ENCODE measurements at places on chromosomes 6 and 20.
A peak's percentile ranks its signal among the peaks of the same experiment; 100 is the strongest.

- DNase-seq: no peak
These were observed 343.5 kb downstream of the RFPL4B start for GRCh38 chr6:112690497-112691202.

GRCh38 chr6:107711412-107712236, 112.5 kb downstream of the SCML4 start:
- no peak for DNase-seq

DNA sequence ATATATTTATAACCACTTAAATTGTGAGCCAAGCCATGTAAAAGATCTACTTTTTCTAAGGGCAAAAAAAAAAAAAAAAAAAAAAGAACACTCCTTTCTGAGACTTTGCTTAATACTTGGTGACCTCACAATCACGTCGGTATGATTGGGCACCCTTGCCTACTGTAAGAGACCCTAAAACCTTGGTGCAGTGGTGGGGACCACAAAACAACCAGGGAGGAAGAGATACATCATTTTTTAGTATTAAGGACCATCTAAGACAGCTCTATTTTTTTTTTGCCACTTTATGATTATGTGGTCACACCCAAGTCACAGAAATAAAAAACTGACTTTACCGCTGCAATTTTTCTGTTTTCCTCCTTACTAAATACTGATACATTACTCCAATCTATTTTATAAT, 22.9 kb downstream of the PRDM1 start:
- no peak for DNase-seq

DNA sequence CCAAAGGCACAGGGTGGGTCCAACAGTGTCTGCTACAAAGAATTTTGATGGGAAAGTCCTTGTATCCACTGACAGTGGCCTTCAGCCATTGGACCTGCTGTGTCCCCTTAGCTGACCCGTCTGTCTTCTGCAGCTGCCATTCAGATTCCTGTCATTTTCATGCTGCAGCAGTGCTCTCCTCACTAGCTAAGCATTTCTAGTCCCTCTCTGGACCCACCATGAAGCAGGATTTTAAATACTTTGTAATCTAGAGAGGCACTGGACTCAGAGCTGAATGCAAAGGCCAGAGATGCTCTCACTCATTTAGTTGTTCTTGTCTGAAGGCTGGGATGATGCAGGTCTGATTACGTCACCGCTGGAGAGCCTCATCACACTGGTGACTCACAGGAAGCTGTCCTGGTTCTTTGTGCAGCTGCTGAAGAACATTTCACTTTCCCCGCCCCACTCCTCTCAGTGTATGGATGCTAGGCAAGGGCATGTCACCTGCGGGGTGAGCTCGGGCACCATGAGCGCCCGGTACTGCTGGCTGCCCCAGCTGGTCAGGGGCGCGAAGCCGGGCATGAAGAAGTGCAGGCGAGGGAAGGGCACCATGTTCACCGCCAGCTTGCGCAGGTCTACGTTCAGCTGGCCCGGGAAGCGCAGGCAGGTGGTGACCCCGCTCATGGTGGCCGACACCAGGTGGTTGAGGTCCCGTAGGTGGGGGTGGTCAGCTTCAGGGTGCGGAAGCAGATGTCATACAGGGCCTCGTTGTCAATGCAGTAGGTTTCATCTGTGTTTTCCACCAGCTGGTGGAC, 19.4 kb upstream of the TUBB2A start:
- no peak for DNase-seq

DNA sequence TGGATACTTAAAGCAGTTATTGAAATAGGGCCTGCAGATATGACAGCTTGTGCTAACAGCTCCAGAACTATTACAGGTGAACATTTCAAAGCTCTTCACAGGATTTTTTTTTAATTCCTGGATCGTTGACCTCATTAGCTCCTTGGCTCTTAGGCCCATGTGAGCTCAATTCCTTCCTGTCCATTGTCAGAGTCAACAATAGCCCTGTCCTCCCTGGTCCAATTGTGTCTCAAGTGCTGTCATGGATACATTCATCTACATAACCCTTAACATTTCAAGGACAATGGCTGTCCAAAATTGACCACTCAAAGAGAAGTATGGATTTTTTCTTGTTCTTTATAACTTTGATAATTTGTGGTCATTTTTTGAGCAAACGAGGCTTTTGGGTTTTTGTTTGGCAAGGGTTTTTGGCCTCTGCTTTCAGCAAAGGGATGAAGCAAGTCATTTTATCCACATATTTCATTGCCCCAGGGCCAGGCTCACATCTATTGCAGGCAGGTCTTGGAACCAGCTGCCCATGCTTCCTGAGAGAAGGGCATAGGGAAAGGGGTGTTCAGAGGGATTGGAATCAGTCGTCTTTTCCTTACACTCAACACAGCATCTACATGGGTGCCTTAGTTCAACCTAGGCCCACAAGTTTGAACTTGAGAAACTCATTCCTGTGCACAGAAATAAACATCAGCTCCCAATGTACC, 282.1 kb downstream of the TPBG start:
- DNase-seq: no peak

DNA sequence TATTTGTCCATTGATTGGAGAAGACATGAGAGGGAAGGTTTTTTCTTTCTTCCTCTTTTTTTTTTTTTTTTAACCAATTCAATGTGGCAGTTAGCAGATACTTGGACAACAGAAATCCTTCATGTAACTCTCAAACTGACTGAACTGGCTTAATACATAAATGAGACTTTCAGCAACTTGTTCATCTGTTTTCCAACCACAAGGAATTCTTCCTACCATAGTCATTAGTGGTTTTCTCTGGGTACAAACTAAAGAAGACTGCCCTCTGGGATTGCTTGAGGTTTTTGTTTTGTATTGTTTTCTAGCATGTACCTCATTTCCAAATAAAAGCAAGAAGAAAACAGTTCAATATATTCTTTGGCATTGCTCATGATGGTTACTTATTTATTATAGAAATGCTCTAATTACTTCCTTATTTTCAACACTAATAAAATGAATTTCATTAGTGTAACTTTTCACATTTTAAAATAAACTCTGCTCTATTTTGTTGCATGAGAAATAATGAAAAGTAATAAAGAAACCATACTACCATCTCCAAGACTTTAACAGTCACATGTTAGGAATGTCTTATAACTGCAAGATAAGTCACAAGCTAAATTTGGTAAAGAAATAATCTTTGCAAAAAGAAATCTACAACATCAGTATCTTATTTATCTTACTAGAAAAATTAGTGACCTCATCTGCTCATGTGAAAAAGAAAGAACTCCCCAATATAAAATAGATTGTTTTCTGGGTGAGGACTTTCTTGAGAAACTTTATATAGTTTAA, 52.0 kb downstream of the ME1 start:
- DNase-seq: no peak

- DNase-seq: no peak
These were observed 14.6 kb downstream of the ADGRB3 start for GRCh38 chr6:68649669-68650068.

- DNase-seq: peak; percentile 38
These were observed 303 bp downstream of the MBOAT1 start for GRCh38 chr6:20211941-20212391.

DNA sequence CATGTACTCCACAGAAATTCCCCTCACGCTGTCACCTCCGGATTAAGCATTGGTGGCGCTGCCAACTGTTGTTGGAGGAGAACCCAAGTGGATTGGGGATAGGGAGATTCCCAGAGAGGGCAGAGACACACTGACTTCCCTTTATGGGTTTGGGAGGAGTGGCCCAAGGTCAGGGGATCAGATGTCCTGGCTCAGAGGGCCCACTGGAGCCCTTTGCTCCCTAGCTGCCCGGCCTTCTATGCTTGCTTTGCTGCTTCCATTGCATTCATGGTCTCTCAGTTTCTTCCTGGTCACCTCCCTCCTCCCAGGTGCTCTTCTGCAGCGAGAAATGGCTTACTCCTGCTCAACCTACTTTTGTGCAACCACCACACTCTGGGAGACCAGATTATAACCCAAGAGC, 14.3 kb downstream of the CUL9 start:
- DNase-seq: no peak

DNA sequence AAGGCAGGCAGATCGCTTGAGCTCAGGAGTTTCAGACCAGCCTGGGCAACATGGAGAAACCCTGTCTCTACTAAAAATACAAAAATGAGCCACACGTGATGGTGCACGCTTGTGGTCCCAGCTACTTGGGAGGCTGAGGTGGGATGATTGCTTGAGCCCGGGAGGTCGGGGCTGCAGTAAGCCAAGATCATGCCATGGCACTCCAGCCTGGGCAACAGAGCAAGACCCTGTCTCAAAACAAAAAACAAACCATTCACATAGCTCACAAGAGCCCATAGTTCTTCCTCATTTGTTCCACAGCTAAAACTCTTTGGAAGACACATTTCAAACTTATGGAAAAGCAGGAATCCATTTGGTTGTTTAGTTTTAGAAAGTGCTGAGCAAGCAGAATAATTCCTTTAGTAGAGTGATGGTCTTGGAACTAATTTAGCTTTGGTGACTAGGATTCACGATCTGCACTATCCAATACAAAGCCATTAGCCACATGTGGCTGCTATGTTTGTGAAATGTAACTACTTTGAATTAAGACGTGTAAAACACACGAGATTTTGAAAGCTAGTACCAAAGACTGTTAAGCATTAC, 4.1 kb downstream of the ZNFX1 start:
- DNase-seq: no peak

DNA sequence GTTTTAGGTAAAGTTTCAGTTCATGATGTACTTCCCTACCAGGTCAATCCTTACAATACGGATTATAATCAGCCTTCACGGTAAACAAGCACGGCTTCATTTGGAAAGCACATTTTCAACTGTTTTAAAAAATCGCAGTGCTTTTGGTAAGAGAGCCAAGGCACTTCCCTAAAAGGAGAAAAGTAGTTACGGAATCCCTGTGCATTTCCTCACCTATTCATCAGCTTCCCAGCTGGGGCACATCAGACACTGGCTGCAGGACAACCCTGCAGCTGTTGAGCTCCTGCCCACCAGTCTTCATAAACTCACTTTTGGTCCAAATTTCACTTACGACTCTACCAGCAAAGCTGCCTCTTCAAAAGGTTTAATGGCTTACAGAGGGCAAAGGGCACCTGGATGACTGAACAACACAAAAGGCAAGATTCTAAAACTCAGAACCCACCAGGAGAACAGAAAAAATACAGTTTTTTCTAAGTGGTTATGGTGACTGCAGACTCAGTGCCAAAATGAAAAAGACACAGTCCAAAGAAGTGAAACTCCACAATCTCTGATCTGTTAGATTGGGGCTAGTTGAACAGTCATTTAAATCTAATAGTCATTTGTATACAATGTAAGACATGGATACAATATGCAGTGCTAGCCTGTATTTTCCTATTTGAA, 7.5 kb downstream of the SNX5 start:
- no peak for DNase-seq

GRCh38 chr6:101276066-101276465, 117.4 kb upstream of the GRIK2 start:
- no peak for DNase-seq

DNA sequence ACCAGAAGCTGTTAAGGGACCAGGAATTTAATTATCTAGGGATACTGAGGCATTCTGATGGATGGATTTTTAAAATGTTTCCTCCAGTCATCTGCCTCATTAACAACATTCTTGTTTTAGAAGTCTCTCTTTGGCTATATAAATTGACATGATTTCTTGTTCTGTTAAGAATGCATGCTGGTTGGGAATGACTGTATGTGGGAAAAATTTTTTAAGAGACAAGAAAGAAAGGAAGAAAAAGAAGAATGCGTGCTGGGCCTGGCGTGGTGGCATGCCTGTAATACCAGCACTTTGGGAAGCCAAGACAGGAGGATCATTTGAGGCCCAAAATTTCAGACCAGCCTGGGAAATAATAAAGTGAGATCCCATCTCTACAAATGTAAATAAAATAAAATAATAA, 203.6 kb downstream of the GJA1 start:
- DNase-seq: no peak

GRCh38 chr20:63518351-63518861, 2.2 kb upstream of the PPDPF start:
- DNase-seq: no peak

GRCh38 chr6:130838250-130838860, 11.1 kb downstream of the SMLR1 start:
- DNase-seq: no peak

- DNase-seq: no peak
These were observed 519.1 kb upstream of the EYS start for GRCh38 chr6:66226109-66226508.

DNA sequence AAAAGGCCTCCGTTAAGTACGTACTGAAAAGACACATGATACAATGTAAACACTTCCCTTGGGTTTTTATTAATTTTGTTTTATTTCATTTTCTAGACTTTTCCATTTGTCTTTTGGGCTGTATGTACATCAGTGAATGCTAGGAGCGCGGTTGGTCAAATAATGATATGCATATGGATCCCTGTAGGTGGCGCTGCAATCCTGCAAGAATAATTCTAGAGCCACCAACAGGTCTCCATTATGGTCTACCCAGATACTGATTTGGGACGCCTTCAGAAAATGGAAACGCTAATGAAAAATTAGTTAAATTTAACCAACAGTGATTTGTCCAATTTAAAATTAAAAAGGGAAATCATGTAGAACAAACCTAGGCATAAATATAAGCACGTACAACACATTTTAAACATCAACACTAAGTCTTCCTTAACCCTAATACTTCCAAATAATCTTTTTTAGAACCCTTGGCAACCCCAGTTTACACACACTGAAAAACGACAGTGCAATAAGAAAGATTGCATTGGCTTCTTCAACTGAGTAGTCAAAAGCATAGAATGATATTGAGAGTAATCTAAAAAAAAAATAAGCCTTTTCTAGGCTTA, 433.5 kb downstream of the RFPL4B start:
- peak; percentile 77 for DNase-seq

GRCh38 chr6:169575821-169576220, 126.0 kb downstream of the WDR27 start:
- no peak for DNase-seq

DNA sequence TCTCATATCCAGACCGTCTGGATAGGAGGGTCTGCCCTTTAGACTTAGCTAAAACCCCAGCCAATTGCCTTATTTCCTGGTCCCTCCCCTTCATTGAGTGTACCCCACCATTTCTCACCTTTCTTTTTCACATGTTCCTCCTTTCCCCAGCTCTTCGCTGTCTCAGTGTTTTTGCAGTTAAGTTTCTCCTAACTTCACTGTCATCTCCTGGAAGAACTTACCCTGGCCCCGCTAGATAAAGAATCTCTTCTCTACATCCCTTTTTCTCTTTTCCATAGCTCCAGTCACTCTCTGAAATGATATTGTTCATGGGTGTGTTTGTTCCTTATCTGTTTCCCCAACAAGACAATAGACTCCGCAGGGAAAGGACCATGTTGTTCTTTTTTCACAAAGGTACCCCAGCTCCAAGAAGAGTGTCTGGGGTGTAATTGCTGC, 208.8 kb downstream of the TSHZ2 start:
- DNase-seq: peak; percentile 76

DNA sequence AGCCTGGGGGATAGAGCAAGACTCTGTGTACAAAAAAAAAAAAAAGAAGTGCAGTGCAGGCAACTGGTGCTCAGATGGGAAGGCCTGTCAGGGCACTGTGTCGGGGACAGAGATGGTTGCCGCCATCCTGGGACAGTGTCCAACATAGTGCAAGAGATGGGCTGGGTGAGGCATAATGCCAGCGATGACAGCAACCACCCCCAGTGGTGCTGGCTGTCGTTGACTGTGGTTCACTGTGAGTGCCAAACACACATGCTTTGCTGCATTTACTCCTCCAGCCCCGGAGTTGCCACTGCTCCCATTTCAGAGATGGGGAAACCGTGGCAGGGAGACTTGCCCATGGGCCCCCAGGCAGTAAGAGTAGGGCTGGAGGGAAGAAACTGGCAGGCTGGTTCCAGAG, 5.2 kb upstream of the C20orf203 start:
- DNase-seq: peak; percentile 72

Measured in hematopoietic multipotent progenitor cell treated with erythropoietin and hydrocortisone succinate and interleukin-3 and kit ligand, for 8 days (in vitro differentiated cells).